ENCODE measurements at places on chromosomes 16 and 17.

DNA sequence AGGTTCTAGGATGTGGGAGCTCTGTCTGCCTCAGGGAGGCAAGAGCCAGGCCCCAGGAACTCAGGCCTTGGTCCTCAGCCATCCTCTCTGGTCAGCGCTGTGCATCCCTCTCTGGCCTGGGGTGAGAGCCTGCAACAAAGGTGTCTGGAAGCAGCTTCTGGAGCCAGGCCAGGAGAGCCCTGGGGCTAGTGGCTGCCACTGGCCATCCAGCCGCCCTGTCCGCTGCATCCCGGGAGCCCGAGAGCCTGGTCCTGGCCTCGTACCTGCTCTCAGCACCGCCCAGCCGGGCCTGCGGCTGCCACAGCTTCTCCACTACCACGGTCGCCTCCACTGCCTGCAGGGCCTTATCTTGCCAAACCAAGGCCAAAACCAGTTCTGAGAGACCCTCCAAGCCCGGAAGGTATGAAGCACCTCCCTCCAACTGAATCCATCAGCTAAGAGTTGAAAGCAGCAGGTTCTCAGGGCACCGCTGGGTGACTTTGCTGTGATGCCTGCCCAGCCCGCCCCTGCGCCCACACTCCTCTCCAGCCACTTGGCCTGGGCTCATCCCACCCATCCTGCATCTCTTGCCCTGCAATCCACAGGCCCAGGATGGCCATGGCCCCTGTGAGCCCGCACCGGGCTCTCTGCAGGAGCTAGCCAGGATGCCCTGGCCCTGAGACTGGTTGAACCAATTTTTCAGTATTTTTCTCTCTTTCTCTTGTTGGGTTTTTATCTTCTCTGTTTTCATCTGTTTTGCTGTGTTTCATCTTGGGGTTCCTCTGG is 85.7 kb downstream of the AMFR start:
- no peak for DNase-seq

DNA sequence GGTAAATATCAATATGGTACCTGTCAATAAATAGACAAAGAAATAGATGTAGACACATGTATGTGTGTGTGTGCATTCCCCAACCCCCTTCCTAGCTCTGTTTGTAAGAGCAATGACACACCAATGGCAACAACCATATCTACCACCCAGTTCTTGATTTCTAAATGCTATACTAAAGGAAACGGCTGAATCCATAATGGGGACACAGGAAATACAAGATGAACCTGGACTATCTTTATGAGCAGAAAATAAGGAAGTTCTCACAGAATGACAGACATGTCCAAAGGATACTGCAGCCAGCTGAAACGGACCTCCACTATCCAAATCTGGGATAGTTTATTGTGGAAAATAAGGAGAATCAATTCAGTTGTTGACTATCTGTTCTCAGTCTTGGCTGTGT is 75.3 kb downstream of the MYO1D start:
- DNase-seq = no peak

- peak; percentile 29 for DNase-seq
These were observed 46.8 kb downstream of the CYB561 start for GRCh38 chr17:63399316-63399715.

DNA sequence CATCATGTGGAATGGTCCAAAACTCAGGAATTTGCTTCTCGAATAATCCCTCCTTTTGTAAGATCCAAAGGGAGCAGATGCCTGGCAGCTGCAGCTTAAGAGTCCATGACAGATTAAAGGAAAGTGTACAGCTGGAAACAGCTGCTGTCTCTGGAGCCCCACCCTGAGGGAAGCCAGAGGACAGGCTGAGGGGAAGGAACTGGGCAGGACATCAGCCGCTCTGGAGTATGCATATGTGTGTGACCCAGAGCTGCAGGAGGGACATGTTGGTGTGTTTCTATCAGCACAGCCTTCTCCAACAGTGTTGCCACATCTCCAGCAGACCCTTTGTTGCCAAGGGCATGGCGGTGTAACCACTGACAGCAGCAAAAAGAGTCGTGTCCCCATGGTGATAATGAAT is 46.2 kb downstream of the CYB561 start:
- peak; percentile 44 for DNase-seq

DNA sequence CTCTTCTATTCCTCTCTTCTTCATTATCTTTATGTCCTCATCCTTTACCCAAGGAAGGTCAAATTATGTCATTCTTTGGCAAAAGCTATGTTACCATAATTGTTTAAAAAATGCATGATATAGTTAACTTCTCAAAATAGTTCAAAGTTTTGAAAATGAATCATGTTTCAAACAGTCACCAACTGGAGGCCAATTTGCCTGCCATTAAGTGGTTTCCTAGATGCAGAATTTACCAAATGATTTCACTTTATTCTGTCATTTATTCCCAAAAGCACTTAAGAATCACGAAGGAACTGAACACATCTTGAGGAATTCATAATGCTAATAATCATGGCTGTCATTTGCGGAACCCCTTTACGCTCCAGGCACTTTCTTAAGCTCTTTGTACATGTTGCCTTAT is 190.9 kb upstream of the CDH11 start:
- peak; percentile 93 for DNase-seq

DNA sequence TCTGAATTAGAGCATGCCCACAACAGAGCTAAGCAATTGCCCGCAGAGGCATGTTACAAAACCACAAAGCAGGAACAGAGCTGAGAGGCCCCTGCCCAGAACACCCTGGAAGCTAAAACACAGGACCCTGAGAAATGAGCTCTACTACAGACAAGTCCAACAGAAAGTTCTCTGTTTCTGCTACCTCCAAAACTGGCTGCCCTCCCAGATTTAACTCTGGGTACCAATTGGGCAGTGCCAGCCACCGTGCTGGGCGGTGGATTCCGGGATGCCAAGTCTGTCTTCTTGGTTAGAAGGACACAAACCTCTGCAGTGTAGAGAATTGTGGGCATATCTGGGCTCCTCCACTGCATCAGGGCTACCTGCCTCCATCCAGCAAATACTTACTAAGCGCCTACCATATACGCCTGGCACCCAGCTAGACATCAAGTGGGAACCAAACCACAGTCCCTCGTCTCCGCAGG is 1.0 kb downstream of the CMTM4 start:
- no peak for DNase-seq

Measured in fibroblast of skin of scalp (primary cell).